ENCODE measurements at places on chromosomes 2 and 18. TPM values are rescaled to one million over a fixed set of nuclear protein-coding genes. Genes with fewer than 3 reads are reported as not detected.

Gene GALR1
- total RNA-seq: not detected

Gene TACR1
- total RNA-seq: not detected

Gene STEAP3
- total RNA-seq: 6.6 TPM

Gene SRSF7
- 120 TPM for total RNA-seq

Gene FZD7
- total RNA-seq: 0.22 TPM

Gene MRPL53
- total RNA-seq: 32.2 TPM

Gene MAPK4
- total RNA-seq: not detected

Gene DNER
- total RNA-seq: under 0.01 TPM

Gene GALNT3
- 0.11 TPM for total RNA-seq

Gene COBLL1
- total RNA-seq: 2.2 TPM

Gene ALPI
- not detected for total RNA-seq

Gene SOX11
- not detected for total RNA-seq

Gene GKN2
- total RNA-seq: not detected

Gene GCA
- total RNA-seq: 3.4 TPM

Gene ERBB4
- total RNA-seq: under 0.01 TPM

Gene RBM44
- 0.86 TPM for total RNA-seq
